ENCODE measurements at places on chromosomes 5 and 9. TPM values are rescaled to one million over a fixed set of nuclear protein-coding genes. Genes with fewer than 3 reads are reported as not detected.
A peak's percentile ranks its signal among the peaks of the same experiment; 100 is the strongest.

GRCh38 chr9:113524468-113524867, 60.9 kb downstream of the RGS3 start:
- peaks cover 90% of the 10 kb centered on the region for H3K4me1 ChIP-seq
- peak overlapping the region; percentile 70 for H3K27ac ChIP-seq
- H3K4me3 ChIP-seq = peak overlapping the region; percentile 26
- DNase-seq = no peak
- no peaks in the 10 kb centered on the region for H3K27me3 ChIP-seq

Gene SH3TC2
- total RNA-seq = 0.68 TPM

GRCh38 chr5:83151821-83152220, 74.5 kb downstream of the XRCC4 start:
- no peak overlapping the region for H3K27ac ChIP-seq
- H3K4me3 ChIP-seq = no peak overlapping the region
- DNase-seq = no peak
- no peaks in the 10 kb centered on the region for H3K36me3 ChIP-seq
- H3K27me3 ChIP-seq = no peaks in the 10 kb centered on the region

- H3K4me1 ChIP-seq = no peaks in the 10 kb centered on the region
- H3K4me3 ChIP-seq = no peak overlapping the region
- no peaks in the 10 kb centered on the region for H3K27me3 ChIP-seq
- H3K27ac ChIP-seq = no peak overlapping the region
- H3K36me3 ChIP-seq = peaks cover 65% of the 10 kb centered on the region
Observed at GRCh38 chr5:177276886-177277285, 26.6 kb downstream of the RAB24 start.

Gene IRX2
- total RNA-seq = not detected

Gene NUTM2F
- total RNA-seq = not detected

DNA sequence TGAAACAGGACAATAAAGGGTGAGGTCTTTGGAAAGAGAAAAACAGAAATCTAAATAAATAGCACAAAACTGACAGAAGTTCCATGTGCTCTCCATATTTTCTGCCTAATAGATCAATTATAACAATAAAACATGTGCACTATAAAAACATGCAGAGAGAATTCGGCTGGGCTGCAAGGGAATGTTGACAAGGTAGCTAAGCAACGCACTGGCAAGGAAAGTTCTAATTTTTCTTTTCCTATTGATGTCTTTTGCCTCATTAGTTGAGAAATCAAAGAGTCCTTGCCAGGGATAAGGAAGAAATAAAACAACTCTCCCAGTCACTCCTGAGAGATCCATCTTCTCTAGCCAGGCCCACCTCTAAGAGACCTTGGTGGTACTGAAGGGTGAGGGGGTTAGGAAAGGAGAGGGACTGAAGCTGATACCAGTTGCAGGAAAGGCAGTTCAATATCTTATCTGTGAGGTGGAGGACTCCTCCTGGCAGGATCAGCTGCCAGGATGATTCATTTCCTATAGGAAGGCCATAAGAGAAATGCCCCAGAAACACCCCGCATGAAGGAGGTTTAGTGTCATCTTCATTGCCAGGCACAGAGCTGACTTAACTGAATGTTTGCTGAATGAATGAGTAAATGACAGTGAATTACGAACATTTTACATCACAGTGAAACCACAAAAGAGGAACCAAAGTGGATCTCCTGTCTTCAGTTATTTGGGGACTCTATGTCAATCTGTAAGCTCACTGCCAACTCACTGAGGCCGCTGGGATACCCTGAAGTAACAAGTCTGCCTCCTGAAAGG, 63.7 kb upstream of the IFNK start:
- no peak overlapping the region for H3K27ac ChIP-seq
- H3K36me3 ChIP-seq = no peaks in the 10 kb centered on the region
- peak; percentile 3 for DNase-seq

- H3K4me1 ChIP-seq = no peaks in the 10 kb centered on the region
- H3K4me3 ChIP-seq = no peak overlapping the region
- no peaks in the 10 kb centered on the region for H3K27me3 ChIP-seq
- H3K36me3 ChIP-seq = no peaks in the 10 kb centered on the region
- H3K27ac ChIP-seq = no peak overlapping the region
Observed at GRCh38 chr5:1748845-1749244, 50.8 kb downstream of the MRPL36 start.

DNA sequence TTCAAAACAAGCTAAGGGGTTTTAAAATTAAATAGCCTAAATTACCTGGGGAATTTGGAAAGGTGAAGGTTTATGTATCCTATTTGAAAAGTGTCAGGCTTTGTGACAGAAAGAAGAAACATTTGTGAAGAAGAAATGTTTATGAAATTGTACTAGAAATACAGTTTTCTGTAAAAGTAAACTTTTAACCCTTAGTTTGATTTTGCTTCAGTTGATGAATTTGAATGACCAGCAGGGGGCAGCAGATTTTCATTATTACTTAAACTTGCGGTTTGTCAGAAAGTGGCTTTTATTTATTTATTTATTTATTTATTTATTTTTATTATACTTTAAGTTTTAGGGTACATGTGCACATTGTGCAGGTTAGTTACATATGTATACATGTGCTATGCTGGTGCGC, 58.1 kb downstream of the NNT start:
- no peaks in the 10 kb centered on the region for H3K27me3 ChIP-seq
- no peak overlapping the region for H3K4me3 ChIP-seq
- DNase-seq = no peak
- no peak overlapping the region for H3K27ac ChIP-seq
- no peaks in the 10 kb centered on the region for H3K4me1 ChIP-seq
- H3K36me3 ChIP-seq = peaks cover 40% of the 10 kb centered on the region

- H3K27ac ChIP-seq = no peak overlapping the region
- no peak overlapping the region for H3K4me3 ChIP-seq
- no peaks in the 10 kb centered on the region for H3K36me3 ChIP-seq
- H3K27me3 ChIP-seq = peaks cover 79% of the 10 kb centered on the region
- peak; percentile 26 for DNase-seq
Observed at GRCh38 chr5:93578813-93579691, 2.0 kb downstream of the NR2F1-AS1 start.

GRCh38 chr5:34914671-34915138, 599 bp downstream of the RAD1 start:
- H3K27me3 ChIP-seq = no peaks in the 10 kb centered on the region
- no peak for DNase-seq
- peaks cover 22% of the 10 kb centered on the region for H3K36me3 ChIP-seq
- peak overlapping the region; percentile 81 for H3K27ac ChIP-seq
- peaks cover 13% of the 10 kb centered on the region for H3K4me1 ChIP-seq
- peak overlapping the region; percentile 93 for H3K4me3 ChIP-seq

DNA sequence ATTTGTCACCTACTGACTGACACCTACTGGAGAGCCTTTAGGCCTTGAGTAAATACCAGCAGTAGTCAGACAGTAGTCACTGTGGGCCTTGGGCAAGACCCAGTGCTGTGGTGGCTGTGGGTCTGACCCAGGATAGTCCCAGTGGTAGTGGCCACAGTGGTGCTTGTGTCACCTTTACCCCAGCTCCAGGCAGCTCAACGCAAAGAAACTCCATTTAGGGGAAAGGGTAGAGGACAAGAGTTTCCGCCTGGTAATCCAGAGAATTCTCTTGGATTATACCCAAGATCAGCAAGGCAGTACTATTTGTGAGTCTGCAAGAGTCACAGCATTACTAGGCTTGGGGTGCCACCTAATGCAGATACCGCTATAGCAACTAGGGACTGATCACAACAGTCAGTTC, 28.9 kb downstream of the CERT1 start:
- no peak overlapping the region for H3K4me3 ChIP-seq
- H3K4me1 ChIP-seq = no peaks in the 10 kb centered on the region
- H3K27me3 ChIP-seq = no peaks in the 10 kb centered on the region

DNA sequence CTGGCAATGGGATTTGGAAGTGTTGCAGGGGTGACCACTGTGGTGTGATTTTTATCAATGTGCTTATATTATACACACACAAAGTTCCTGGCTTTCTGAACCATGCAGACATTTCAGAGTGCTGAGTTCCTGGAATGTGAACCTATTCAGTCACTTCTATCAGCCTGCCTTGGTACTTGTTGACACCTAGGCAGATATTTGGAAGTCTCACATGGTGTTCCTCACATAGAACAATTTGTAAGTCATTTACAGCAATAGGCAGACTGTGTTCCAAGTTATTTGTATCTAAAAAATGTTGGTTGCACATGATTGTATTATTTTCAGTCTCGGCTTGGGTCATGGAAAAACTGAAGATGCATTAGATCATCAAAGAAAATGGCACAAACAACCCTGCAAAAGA, 182.2 kb downstream of the SREK1 start:
- H3K4me1 ChIP-seq = no peaks in the 10 kb centered on the region
- no peak overlapping the region for H3K27ac ChIP-seq
- no peak overlapping the region for H3K4me3 ChIP-seq
- H3K27me3 ChIP-seq = no peaks in the 10 kb centered on the region
- no peaks in the 10 kb centered on the region for H3K36me3 ChIP-seq
- no peak for DNase-seq

DNA sequence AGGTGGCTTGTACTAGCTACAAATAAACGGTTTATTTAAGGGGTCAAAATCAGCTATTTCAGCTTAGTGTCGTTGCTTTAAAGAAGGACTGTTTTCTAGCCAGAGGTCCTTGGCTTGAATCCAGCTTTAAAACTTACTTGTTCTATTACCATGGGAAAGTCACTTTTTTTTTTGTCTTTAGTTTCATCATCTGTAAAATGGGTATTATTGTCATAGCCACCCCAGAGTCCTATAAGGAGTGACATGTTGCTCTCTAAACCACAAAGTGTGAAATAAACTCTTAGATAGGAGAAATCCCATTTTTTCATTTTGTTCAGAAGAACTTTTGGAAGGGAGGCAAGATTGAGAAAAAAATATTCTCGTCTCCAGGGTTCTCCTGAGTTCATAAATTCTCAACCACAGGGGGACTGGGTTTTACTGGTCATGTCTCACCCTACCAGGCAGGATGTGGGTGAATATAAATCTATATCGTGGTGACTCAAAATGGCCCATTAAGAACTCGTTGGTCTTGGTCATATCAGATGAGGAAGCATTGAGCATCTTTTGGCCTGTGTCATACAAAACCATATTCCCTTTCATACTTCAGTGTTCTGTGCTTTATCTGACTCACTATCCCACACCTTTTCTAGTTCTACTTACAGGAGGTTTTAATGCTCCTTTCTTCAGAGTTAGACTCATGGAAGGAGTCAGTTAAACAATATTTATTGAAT, 202.7 kb upstream of the NR3C1 start:
- H3K27ac ChIP-seq = no peak overlapping the region
- peaks cover 22% of the 10 kb centered on the region for H3K4me1 ChIP-seq

- no peak overlapping the region for H3K4me3 ChIP-seq
- H3K27me3 ChIP-seq = no peaks in the 10 kb centered on the region
- H3K4me1 ChIP-seq = no peaks in the 10 kb centered on the region
- H3K36me3 ChIP-seq = no peaks in the 10 kb centered on the region
Observed at GRCh38 chr9:7266911-7267595, 509.3 kb downstream of the KDM4C start.

DNA sequence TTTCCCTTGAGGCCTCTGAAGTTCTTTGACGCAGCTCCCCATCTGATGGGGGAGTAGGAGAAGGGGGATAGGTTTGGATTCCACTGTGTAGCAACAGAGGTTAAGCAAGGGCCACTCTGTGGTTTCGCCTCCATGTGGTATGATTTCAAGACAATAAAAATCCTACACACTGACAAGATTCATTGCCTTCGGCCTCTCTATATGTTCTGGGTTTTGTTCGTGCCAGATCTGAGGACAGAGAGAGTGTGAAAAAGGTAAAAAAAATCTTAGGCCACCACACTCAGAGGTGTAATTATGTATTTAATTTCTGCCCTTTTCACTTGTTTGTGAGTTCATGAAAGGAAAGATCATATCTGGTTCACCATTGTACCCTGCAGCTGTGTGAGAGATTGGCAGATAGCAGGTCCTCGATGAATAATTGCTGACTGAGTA, 715.2 kb upstream of the ZNF608 start:
- H3K4me3 ChIP-seq = no peak overlapping the region
- DNase-seq = no peak
- no peaks in the 10 kb centered on the region for H3K4me1 ChIP-seq
- no peaks in the 10 kb centered on the region for H3K27me3 ChIP-seq

DNA sequence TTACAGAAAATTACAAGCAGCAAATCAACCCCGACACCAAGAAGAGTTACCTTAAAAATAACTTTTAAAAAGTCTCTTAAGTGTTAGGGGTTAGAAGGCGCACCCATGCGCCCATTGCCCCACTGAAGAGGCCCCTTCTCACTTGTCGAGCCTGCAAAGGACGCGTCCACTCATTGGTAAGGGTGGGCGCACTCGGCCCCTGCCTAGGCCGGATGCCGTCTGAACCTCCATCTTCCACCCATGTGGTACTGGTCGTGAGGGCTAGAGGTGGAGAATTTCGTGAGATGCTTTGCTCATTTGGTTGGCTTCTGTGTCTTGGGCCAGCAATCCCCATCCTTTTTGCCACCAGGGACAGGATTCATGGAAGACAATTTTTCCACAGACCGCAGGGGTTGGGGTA, 27.5 kb upstream of the LRRC14B start:
- H3K4me1 ChIP-seq = no peaks in the 10 kb centered on the region
- no peaks in the 10 kb centered on the region for H3K27me3 ChIP-seq
- no peak overlapping the region for H3K4me3 ChIP-seq
- no peaks in the 10 kb centered on the region for H3K36me3 ChIP-seq
- DNase-seq = no peak
- no peak overlapping the region for H3K27ac ChIP-seq

DNA sequence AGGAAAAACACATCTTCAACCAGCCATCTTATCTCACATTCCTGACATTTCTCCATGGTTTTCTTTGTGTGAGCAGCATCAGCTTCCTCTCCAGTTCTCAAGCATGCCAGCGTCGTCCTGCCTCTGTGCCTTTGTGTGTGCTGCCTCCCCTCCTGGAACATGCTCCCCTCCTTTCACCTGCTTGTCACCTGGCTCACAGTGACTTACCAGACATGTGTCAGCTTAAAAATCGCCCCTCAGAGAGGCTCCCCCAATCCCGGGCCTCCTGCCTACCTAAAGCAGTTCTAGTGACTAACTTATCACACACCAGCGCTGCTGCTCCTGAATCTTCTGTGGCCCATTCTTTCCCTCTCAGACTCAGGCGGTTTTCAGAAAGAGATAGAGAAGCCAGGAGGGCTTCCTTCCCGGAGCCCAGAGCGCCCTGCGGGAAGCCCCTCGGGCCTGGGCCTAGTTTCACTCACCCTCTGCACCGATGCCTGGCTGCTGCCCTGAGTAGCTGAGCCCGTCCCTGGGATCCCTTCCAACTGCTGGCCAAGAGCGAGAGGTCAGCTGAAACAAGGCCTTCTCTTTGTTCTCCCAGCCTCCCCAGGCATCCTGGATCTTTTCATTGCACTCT, 51.1 kb upstream of the MVB12B start:
- no peak overlapping the region for H3K4me3 ChIP-seq
- no peaks in the 10 kb centered on the region for H3K36me3 ChIP-seq
- H3K4me1 ChIP-seq = no peaks in the 10 kb centered on the region
- no peak overlapping the region for H3K27ac ChIP-seq

Gene FOXD4L5
- total RNA-seq = not detected

GRCh38 chr9:136327304-136327974, at the start of gene GPSM1:
Gene GPSM1, plus strand, starts transcription at chr9:136327539. Its CDS starts 157 bp downstream, at chr9:136327696.
- DNase-seq = peak; percentile 45
- no peaks in the 10 kb centered on the region for H3K36me3 ChIP-seq
- H3K27me3 ChIP-seq = peaks cover 6% of the 10 kb centered on the region
- H3K4me1 ChIP-seq = peaks cover 20% of the 10 kb centered on the region

GRCh38 chr9:6219040-6219439, 3.4 kb downstream of the IL33 start:
- H3K27me3 ChIP-seq = peaks cover 4% of the 10 kb centered on the region
- no peaks in the 10 kb centered on the region for H3K36me3 ChIP-seq
- no peaks in the 10 kb centered on the region for H3K4me1 ChIP-seq
- H3K27ac ChIP-seq = no peak overlapping the region
- no peak for DNase-seq

GRCh38 chr9:37902796-37903646, 906 bp downstream of the SLC25A51 start:
- H3K27ac ChIP-seq = peak overlapping the region; percentile 78
- DNase-seq = peak; percentile 14
- peaks cover 17% of the 10 kb centered on the region for H3K4me1 ChIP-seq
- H3K4me3 ChIP-seq = peak overlapping the region; percentile 58
- no peaks in the 10 kb centered on the region for H3K27me3 ChIP-seq
- peaks cover 10% of the 10 kb centered on the region for H3K36me3 ChIP-seq

Data from natural killer cell (primary cell).